ENCODE measurements at places on chromosomes 7 and 10. TPM values are rescaled to one million over a fixed set of nuclear protein-coding genes. Genes with fewer than 3 reads are reported as not detected.

- DNase-seq = no peak
These were observed 78.4 kb downstream of the PON1 start for GRCh38 chr7:95245828-95246500.

DNA sequence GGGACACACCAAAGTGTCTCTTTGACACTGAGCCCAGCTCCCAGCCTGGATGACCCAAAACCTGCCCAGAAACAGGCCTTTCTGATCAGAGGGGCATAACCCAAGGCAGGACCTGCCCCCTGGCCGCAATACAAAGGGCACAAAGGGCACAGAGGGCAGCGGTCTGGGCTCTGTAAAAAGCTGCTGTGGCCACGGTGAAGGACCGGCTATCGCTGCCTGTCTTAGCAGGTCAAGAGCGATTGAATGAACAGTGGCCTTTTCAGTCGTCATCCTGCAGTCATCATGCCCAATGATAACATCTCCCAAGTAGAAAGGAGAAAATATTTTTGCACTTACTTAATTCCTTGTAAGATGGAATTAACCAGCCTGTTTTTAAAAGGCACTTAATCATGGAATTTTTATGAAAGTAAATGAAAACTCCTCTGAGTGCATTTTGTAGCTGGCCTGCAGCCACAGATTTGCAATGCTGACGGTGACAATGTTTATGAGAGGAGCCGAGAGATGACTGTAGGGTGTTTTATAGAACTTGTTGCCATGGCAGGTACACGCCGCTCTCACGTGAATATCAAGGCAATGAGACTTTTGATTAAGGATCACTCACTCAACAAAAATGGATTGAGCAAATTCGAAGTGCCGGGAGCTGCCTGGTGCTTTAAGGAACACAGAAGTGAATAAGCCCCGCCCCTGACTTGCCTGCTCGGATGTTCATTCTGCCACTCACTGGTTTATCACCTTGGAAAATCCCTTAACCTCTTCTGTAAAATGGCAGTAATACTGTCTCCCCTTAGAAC is 47.3 kb upstream of the BHLHA15 start:
- no peak for DNase-seq

GRCh38 chr10:25661632-25662031 is 272.4 kb upstream of the MYO3A start:
- DNase-seq = no peak

The UPK3BL1 gene
- total RNA-seq = 19.2 TPM

GRCh38 chr10:118629211-118629610 is 33.8 kb upstream of the PRLHR start:
- DNase-seq = no peak
